ENCODE measurements at places on chromosomes 7 and 10.
A peak's percentile ranks its signal among the peaks of the same experiment; 100 is the strongest.

DNA sequence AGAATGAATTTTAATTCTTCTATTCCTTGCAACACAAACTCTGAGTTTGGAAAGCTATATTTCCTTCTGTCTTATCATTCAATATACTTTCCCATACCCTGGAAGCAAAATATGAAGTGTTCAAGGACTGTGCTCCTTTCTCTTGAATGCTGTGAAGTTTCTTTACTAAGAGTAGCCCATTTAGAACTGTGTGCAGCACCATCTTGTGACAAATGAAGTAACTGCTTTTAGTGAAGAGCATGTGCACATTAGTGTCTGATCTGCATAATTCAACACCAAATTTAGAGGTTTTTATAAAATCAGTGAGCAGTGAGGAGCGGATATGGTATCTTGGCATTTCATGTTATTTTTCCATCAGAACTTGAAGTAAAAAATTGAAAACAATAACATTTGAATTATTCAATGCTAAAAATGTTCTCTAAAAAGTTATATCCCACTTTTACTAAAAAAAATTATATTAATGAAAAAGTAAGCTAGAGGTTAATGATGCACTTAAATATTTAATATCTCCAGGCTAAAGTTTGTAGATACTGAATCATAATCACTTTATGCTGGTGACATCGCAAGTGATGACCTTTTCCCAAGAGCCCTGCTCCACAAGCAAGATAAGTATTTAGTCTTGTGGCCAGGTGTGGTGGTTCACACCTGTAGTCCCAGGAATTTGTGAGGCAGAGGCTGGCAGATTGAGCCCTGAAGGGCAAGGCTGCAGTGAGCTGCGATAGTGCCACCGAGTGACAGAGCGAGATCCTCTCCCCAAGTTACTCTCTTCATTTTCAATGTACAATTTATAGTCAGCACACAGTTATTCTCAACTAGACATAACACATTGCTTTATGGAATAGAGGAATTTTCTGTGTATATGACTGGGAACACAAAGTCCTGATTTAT lies 108.8 kb upstream of the PCLO start:
- DNase-seq, result no peak

- DNase-seq, result no peak
These were observed 6.6 kb downstream of the ADRA2A start for GRCh38 chr10:111083222-111084095.

- no peak for DNase-seq
These were observed 365.4 kb downstream of the THSD7A start for GRCh38 chr7:11466517-11467105.

- no peak for DNase-seq
These were observed 115.7 kb downstream of the PRKAG2 start for GRCh38 chr7:151761231-151761630.

- no peak for DNase-seq
These were observed 48.1 kb upstream of the PCGF5 start for GRCh38 chr10:91172348-91172747.

DNA sequence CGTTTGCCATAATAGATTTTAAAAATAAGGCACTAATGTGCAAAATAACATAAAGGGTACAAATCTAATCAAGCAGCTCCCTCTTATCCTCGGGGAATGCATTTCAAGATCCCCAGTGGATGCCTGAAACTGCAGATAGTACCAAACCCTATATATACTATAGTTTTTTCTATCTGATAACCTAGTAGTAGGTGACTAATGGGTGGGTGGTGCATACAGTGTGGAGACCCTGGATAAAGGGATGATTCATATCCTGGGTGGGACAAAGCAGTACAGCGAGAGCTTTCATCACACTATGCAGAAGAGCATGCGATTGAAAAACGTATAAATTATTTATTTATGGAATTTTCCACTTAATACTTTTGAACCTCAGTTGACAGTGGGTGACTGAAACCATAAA lies 464.5 kb downstream of the GRID1 start:
- DNase-seq, result no peak

DNA sequence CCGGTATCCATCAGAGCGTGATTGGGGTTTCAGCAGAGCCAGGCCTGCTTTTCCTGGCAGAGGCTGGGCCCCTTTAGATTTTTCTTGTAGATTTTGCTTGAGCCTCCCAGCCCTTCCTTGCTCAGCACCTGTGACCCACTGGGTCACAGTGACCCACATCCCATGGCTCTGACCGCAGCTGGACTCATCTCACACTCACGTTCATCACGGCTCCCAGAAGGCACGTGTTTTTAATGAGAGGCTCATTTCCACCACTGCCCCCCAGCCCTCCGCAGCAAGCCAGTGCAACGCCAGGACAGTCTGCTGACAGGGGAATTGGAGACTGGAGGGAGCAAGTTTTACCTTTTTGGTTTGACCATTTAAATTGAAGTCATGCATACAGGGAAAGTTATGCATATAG lies 155.7 kb downstream of the CUX1 start:
- no peak for DNase-seq

- DNase-seq, result no peak
These were observed 54.3 kb downstream of the EGFR start for GRCh38 chr7:55073051-55073511.

DNA sequence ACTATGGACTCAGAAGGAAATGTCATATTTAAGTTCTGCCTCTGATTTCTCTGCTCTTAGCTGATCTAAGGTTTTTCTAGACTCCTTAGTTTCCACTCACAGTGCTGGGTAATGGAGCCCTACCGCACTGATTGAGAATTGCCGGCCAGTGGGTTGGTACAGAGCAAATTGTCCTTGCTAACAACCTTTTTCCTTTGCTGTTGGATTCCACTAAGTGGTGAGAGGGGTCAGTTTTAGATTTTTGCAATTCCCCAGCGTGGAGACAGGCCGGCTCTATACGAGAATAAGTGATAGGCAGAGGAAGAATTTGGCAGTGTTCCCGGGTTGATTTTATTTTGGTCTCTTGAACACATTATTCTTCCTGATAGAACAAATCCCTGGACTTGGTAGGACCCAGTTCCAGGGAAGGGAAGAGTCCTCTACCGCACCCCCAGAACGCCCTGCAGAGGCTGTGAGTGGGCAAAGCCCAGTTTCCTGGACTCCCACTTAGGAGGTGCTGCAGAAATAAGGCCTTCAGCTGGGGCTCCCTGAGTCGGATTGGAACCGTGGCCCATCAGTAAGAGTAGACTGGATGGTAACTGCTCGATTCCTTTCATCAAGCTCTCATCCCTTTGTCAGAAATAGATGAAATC lies 3.0 kb upstream of the NRP1 start:
- no peak for DNase-seq

DNA sequence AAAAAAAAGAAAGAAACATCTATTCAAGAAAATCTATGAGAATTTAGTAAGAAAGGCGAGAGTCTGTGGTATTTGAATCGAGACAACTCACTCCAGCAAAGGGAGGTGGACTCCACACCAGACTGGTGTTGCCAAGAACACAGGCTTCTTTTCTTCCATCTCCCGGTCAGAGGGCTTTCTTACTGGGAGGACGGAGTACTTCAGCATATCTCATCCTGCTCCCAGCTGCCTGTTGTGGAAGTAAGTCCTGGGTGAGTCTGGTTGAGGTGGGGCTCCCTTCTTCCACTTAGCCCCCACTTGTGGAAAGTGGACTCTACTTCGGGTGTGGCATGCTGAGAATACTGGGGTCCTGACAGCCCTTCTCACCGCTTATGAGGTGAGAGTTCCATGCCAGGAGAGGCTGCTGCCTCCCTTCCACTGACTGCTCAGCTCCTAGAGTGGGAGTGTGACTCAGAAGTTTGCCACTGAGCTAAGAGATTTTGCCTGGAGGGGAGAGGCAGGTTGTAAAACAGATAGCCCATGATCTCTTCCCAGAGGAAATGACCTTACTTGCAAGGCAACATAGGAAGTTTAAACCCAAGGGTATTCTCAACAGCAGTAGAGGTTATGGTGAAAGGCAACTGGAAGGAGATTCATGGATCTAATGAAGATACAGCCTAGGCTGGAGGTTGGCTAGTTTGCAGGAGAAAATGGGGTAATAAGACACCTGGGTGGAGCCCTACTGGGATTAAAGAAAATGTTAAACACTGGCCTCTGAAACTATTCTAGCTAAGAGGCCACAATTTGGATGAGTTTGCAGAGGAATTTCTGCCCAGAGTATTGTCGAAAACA lies 3.5 kb upstream of the NACAD start:
- no peak for DNase-seq

DNA sequence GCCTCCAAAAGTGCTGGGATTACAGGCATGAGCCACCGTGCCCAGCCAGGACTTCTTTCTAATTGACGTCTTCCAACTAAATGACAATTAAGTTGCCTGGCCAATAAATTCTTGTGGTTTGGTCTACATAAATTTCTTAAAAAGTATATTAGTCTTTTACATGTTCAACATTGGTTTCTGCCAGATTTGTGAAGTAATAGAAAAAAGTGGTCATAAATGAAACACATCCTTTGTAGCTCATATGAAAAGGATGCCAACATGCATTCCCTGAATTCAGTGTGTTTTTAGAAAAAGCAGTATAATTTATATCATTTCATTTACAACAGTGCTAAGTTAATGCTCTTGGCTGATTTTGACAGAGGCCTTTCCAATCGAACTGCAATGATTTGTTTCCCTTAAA lies 215.0 kb downstream of the TAX1BP1 start:
- DNase-seq, result no peak

GRCh38 chr10:124362568-124362967 lies 56.2 kb downstream of the OAT start:
- DNase-seq, result no peak

DNA sequence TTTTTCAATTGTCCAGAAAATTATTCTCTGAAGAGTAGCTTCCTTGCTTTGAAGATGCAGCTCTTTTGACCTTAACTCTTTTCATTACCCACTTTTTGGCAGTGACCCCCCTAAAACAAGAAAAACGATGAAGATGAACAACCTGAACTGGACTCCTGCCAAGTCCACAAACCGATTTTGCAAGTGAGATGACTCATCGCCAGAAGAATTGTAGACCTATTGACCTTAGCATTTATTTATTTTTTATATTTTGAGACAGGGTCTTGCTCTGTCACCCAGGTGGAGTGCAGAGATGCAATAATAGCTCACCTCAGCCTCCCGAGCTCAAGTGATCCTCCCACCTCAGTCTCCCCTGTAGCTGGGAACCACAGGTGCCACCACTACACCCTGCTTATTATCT lies 859.2 kb downstream of the GATA3 start:
- DNase-seq, result no peak

GRCh38 chr7:38817526-38817925 lies 91.5 kb downstream of the VPS41 start:
- DNase-seq, result no peak

- no peak for DNase-seq
These were observed 178.7 kb upstream of the GDF10 start for GRCh38 chr10:47121336-47121735.

- peak; percentile 15 for DNase-seq
These were observed 176.2 kb downstream of the GALNT17 start for GRCh38 chr7:71308096-71308495.

GRCh38 chr10:118471863-118472262 lies 123.6 kb downstream of the PRLHR start:
- DNase-seq, result no peak

- no peak for DNase-seq
These were observed 12.9 kb upstream of the VIM start for GRCh38 chr10:17214971-17215781.

DNA sequence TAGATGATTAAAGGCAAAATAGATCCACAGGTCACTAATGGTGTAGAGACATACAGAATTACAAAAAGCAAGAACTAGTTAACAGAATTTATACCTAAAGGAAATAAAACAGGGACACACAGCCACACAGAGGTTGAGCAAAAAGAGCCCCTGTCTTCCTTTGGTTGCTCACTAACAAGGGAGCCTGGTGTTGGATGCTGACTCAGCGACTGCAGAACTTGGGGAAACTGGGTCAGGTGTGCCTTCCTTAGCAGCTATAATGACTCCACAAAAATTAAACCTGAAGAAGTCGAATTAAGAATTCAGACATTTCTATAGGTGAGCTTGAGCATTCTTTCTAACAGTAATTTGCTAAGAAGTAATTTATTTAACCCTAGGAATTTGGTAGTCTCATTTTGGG lies 15.0 kb downstream of the POM121L12 start:
- DNase-seq, result no peak

- DNase-seq, result no peak
These were observed 29.3 kb upstream of the TTYH3 start for GRCh38 chr7:2602406-2603043.

- no peak for DNase-seq
These were observed 78.0 kb downstream of the TAF3 start for GRCh38 chr10:7896297-7896696.

- DNase-seq, result peak; percentile 60
These were observed 1.4 kb downstream of the PTPRE start for GRCh38 chr10:127908106-127908958.

DNA sequence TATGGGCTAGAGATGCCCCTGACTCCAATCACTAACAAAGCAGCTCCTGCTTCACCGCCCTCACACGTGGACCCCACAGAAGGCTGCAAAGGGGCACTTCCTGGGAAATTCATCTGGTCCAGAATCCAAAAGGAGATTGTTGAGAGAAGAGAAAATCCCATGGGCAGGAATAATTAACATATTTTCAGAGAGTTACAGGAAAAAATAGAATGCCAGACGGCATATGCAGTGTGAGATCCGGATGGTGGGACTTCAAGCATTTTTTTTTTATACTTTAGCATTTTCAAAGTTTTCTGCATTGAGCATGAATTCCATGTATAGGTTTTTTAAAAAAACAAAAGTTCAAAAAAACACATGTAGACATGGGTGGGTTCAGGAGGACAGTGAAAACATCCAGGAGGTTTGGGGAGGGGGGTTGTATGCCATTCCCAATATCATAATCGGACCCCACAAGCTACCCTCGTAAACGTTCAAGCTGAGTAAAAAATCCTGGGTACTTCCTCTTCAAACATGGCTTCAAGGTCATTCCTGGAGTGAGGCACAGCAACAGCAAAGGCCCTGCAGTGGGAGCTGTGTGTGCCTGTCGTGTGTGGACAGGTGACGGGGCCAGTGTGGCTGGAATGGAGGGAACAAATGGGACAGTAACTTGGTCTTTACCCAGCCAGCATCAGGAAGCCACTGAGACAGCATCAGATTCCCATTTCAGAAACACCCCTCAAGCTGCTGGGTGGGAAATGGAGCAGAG lies 128.1 kb downstream of the SLIT1 start:
- no peak for DNase-seq

- no peak for DNase-seq
These were observed 530.8 kb downstream of the SH2D4B start for GRCh38 chr10:81068460-81068859.

DNA sequence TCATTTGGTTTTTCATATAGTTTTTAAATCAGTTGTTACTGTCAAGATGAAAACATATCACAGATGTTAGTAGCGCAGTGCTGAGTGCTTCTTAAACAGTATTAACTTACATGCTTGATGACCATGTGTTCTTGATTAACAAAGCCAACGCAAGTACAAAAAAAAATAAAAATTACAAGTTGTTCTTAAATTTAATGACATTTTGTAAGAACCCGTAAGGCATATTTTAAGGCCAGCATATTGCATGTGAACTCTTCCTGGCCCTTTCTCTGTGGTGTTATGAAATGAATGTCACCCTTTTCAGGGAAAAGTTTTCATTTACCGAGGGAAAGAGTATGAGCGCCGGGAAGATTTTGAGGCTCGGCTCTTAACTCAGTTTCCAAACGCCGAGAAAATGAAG lies 140.4 kb upstream of the NPS start:
- DNase-seq, result no peak

Measured in psoas muscle (tissue), 8 donors.